ENCODE measurements at places on chromosomes 11 and 22. TPM values are rescaled to one million over a fixed set of nuclear protein-coding genes. Genes with fewer than 3 reads are reported as not detected.

DNA sequence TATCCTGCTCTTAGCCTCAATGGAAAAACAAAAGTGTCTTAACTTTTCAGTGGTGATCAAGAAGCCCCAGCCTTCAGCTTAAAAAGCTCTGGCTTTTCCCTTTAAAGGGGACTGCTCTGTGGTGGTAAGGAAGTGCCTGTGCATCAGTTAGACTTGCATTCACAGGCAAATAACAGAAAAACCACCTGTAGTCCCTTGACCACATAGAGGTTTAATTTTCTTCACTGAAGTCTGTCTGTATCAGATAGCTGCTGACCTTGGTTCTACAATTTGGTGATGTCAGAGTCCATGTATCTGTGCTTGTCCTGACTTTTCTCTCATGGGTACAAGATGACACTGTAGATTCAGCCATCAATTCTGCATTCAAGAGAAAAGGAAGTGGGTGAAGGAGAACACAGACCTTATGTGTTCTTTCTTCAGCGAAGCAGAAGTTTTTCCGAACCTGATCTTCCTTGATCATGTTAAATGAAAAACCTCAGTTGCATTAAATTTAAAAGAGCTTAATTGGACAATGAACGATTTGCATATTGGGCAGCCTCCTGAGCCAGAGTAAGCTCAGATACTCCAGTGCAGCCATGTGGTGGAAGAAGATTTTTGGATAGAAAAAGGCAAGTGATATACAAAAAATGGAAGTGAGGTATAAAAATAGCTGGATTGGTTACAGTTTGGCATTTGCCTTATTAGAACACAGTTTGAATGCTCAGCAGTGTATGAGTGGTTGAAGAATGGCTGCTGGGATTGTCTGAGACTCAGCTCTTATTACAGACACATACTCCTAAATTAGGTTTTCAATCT, 43.2 kb upstream of the RDX start:
- no peak overlapping the region for H3K27ac ChIP-seq
- DNase-seq: no peak
- H3K27me3 ChIP-seq: no peaks in the 10 kb centered on the region

DNA sequence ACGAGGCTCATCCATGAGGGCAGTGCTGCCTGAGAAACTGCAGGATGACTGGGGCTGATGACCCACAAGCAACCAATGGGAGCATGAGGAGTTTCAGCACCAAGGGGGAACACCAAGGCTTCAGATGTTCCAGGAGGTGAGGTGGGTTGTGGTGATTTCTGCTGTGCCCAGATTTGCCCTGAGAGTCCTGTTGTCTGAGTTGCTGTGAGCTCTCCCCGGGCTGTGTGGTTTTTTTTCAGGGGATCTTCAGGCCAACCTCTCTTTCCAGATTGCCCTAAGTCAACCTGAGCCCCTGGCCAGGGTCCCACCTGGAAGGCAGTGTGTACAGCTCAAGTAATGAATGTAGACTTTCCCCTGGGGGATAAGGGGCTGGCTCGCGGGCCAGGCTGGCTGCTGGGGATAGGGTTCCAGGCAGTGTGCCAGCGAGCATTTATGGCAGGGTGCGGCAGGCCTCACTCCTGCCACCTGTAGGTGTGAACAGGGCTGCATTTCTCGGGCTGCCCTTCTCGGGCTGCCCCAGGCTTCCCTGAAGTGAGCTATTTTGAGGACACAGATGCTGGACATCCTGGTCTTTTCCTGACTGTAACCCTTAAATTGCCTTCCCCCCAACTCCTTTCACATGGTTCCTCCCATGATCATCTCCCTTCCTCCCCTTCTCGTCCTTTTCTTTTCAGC, 9.8 kb downstream of the SLC22A6 start:
- no peaks in the 10 kb centered on the region for H3K36me3 ChIP-seq
- no peak for DNase-seq
- H3K4me1 ChIP-seq: peaks cover 7% of the 10 kb centered on the region
- no peak overlapping the region for H3K4me3 ChIP-seq
- no peak overlapping the region for H3K27ac ChIP-seq

DNA sequence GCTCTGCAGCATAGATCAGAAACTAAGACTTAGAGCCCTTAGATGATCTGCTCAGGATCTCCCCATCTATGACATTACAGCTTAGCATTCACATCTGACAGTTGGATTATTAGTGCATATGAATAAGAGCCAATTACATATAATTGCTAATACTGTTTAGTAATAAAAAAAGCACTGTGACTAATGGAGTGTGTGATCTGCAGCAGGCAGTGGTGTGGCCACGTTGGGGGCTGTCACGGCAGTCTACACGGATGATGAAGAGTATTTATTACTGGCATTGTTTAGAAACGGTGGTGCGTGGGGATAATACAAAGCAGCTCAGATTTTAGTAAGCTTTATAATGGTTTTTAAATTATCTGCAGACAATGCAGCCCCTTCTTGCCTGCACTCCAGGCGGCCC, 93.5 kb upstream of the TIMP3 start:
- no peak overlapping the region for H3K4me3 ChIP-seq
- H3K27ac ChIP-seq: no peak overlapping the region
- no peaks in the 10 kb centered on the region for H3K4me1 ChIP-seq
- DNase-seq: no peak
- no peaks in the 10 kb centered on the region for H3K27me3 ChIP-seq

- H3K36me3 ChIP-seq: no peaks in the 10 kb centered on the region
- H3K4me1 ChIP-seq: no peaks in the 10 kb centered on the region
- no peak for DNase-seq
- H3K27ac ChIP-seq: no peak overlapping the region
These were observed 300.4 kb downstream of the TMEM135 start for GRCh38 chr11:87338046-87338639.

GRCh38 chr11:118484405-118484804, 42.9 kb upstream of the TTC36 start:
- H3K4me1 ChIP-seq: no peaks in the 10 kb centered on the region
- no peaks in the 10 kb centered on the region for H3K27me3 ChIP-seq
- DNase-seq: no peak
- no peak overlapping the region for H3K27ac ChIP-seq
- H3K36me3 ChIP-seq: peaks cover 59% of the 10 kb centered on the region

GRCh38 chr11:2990617-2991451, 1.3 kb downstream of the NAP1L4 start:
- H3K36me3 ChIP-seq: peaks cover 4% of the 10 kb centered on the region
- H3K27ac ChIP-seq: peak overlapping the region; percentile 90
- H3K4me1 ChIP-seq: peaks cover 55% of the 10 kb centered on the region
- no peak for DNase-seq

DNA sequence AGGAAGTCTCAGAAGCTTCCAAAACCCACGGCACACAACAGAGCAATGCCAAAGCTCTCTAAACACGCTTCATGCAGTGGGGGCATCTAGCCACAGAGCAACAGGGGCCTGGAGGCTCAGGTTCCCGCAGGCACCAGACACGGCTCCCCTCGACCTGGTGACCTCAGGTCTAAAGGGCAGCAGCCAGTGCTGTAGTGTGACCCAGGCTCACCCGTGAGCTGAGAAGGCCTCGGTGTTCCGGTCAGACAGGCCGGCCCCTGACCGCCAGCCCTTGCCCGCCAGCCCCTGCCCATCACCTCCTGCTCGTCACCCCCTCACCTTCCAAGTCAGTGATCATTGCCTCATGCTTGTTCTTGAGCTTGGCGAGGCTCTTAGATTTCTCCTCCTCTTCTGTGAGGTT, 45.7 kb downstream of the APOL1 start:
- peaks cover 100% of the 10 kb centered on the region for H3K36me3 ChIP-seq
- no peak for DNase-seq
- no peak overlapping the region for H3K4me3 ChIP-seq
- H3K27me3 ChIP-seq: no peaks in the 10 kb centered on the region

GRCh38 chr11:6587360-6587953, 16.0 kb downstream of the RRP8 start:
- H3K27me3 ChIP-seq: no peaks in the 10 kb centered on the region
- peaks cover 13% of the 10 kb centered on the region for H3K4me1 ChIP-seq
- H3K27ac ChIP-seq: no peak overlapping the region
- no peak overlapping the region for H3K4me3 ChIP-seq
- peaks cover 37% of the 10 kb centered on the region for H3K36me3 ChIP-seq

DNA sequence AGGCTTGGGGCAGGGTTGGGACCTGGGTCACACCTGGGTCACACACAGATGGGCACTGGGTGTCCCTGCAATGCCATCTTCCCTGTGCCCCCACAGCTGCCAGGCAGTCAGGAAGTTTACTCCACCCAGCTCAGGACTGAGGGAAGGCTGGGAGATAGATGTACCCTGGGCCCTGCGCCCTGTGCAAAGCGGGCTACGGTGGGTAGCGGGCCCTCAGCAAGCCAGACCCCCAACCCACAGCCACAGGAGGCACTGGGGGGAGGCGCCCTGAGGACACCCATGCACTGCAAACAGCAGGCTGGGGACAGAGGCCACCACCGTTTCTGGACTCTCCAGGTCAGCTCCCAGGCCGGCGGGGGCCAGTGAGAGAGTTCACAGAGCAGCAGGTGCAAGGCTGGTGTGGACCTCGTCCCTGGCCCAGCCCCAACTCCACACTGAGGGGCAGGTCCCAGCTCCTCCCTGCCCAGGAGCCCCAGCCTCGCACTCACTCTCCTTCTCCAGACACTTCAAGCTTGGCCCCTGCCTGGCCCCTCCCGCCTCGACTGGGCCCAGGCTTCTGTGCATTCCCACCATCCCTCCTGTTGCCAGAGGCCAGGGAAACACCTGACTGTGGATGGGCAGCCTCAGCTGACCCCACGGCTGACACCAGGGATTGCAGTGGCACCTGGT, 4.9 kb downstream of the DUSP8 start:
- DNase-seq: no peak
- H3K4me3 ChIP-seq: no peak overlapping the region
- H3K4me1 ChIP-seq: peaks cover 67% of the 10 kb centered on the region
- peak overlapping the region; percentile 82 for H3K27ac ChIP-seq
- peaks cover 22% of the 10 kb centered on the region for H3K36me3 ChIP-seq

DNA sequence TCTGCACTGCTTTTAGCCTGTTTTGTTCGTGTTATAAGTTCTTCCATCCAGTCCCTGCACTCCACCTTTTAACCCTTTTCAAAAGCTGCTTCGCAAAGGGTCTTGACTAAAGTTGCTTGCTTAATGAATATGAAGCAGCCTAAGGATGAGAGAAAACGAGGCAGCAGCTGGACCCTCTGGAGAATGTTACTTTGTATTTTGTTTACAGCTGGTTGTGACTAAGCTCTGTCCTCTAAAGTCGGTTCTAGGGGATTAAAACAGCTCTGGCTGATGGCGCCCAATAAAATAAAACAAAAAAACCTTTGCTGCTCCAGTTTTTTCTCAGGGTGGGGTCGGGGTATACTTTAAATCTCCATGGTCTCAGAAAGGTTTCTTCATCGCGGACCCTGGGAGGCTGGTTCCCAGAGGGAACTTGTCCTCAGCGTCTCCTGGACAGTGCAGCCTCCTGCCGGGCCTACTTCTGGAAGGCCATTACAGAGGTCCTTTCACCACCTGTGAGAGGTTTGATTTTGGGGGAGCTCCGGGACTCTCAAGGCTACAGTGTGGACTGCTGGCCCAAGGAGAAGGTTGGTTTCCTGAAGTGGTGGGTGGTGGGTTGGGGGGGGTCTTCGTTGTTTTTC, 836 bp upstream of the RBM4 start:
- H3K4me3 ChIP-seq: peak overlapping the region; percentile 79
- no peaks in the 10 kb centered on the region for H3K27me3 ChIP-seq
- peaks cover 7% of the 10 kb centered on the region for H3K36me3 ChIP-seq
- H3K4me1 ChIP-seq: peaks cover 59% of the 10 kb centered on the region

DNA sequence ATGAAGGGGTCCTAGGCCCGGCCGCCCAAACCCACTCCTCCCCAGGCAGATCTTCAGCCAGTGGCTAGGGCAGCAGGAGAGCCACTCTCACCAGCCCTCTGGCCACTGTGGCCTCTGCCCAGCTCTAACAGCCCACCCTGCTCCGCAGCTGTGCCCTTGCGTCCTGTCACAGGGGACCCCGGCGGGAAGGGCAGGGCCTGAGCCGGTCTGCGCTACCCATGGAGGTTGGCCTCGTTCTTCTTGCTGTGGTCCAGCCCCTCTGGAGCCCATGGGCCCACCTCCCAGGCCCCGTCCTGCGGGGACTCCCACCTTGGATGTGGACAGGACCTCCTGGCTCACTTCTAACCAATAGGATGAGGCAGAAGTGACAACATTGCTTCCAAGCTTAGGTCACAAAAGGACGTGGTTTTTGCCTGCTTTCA, 38.3 kb upstream of the TH start:
- no peak for DNase-seq
- H3K27ac ChIP-seq: no peak overlapping the region
- H3K27me3 ChIP-seq: no peaks in the 10 kb centered on the region
- no peaks in the 10 kb centered on the region for H3K4me1 ChIP-seq
- H3K36me3 ChIP-seq: no peaks in the 10 kb centered on the region

- H3K4me3 ChIP-seq: no peak overlapping the region
- no peaks in the 10 kb centered on the region for H3K4me1 ChIP-seq
- no peaks in the 10 kb centered on the region for H3K27me3 ChIP-seq
- no peak for DNase-seq
- H3K36me3 ChIP-seq: no peaks in the 10 kb centered on the region
These were observed 426.9 kb downstream of the SOX6 start for GRCh38 chr11:15929371-15929901.

CD3D gene
- 0.83 TPM for total RNA-seq

TRIM48 gene
- not detected for total RNA-seq

OR6T1 gene
- not detected for total RNA-seq

SYT7 gene
- total RNA-seq: 1.6 TPM

CRYBB2 gene
- total RNA-seq: not detected

TRIM29 gene
- 0.45 TPM for total RNA-seq

PATE4 gene
- total RNA-seq: not detected

GAL gene
- total RNA-seq: 6.0 TPM

Data from esophagus muscularis mucosa (tissue), 4 donors.